ENCODE measurements at places on chromosomes 4 and X. TPM values are rescaled to one million over a fixed set of nuclear protein-coding genes. Genes with fewer than 3 reads are reported as not detected.

The SPARCL1 gene
- total RNA-seq, result 199 TPM

The LNX1 gene
- 3.4 TPM for total RNA-seq

The SLAIN2 gene
- 177 TPM for total RNA-seq

The ZNF185 gene
- 6.0 TPM for total RNA-seq

The RENBP gene
- total RNA-seq, result 9.9 TPM

The RASL11B gene
- total RNA-seq, result 15.5 TPM

- DNase-seq, result no peak
These were observed 3.5 kb upstream of the SLIT2 start for GRCh38 chr4:20248155-20248558.

- DNase-seq, result no peak
These were observed 42.4 kb downstream of the HTR2C start for GRCh38 chrX:114626323-114626722.

DNA sequence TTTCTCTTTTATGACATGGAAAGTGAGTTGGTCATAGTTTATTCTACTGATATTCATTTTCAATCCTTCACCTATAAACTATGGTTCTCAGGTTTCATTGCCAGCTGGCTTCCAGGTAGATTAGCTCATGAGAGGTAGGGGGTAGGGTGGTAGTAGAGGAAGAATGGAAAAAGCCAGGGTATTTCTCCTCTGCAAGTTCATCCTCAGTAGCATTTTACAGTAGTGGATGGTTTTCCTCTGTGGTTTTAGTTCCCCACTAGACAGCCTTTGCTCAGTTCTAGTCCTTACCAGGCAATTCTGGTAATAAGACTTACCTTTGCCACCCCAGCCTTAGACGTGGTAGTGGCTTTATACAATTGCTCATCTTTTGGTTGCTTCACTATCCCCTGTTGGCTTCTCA is 8.9 kb upstream of the NAA11 start:
- no peak for DNase-seq

DNA sequence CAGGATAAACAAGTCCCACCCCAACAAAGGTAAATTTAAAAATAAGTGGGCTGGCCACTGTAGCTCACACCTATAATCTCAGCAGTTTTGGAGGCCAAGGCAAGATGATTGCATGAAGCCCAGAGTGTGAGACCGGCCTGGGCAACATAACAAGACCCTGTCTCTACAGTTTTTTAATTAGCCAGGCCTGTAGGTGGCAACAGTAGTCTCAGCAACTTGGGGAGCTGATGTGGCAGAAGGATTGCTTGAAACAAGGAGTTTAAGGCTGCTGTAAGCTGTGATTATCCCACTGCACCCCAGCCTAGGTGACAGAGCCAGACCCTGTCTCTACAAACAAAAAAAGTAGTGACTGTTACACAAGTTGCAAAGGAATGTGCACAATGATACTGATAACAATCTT is 74.6 kb upstream of the FAAH2 start:
- no peak for DNase-seq

Measured in heart left ventricle (tissue), 16 donors.